ENCODE measurements at places on chromosomes 6 and 20. TPM values are rescaled to one million over a fixed set of nuclear protein-coding genes. Genes with fewer than 3 reads are reported as not detected.

Gene LAMA4
- 2.8 TPM for total RNA-seq

Gene TMX4
- total RNA-seq: 30.5 TPM

Gene ADGRF5
- 8.3 TPM for total RNA-seq

Gene SLC18B1
- 4.5 TPM for total RNA-seq

Gene KCNQ2
- not detected for total RNA-seq

Gene PPIL6
- total RNA-seq: 0.30 TPM

Gene PRSS16
- 0.08 TPM for total RNA-seq

Gene CCN5
- 1.1 TPM for total RNA-seq

Gene DBNDD2
- total RNA-seq: 2.9 TPM

Gene MYT1
- total RNA-seq: not detected
